Peyer's patch (tissue), 4 donors: ENCODE measurements at places on chromosomes 3 and 15. TPM values are rescaled to one million over a fixed set of nuclear protein-coding genes. Genes with fewer than 3 reads are reported as not detected.
A peak's percentile ranks its signal among the peaks of the same experiment; 100 is the strongest.

The CLEC3B gene
- 47.9 TPM for total RNA-seq

DNA sequence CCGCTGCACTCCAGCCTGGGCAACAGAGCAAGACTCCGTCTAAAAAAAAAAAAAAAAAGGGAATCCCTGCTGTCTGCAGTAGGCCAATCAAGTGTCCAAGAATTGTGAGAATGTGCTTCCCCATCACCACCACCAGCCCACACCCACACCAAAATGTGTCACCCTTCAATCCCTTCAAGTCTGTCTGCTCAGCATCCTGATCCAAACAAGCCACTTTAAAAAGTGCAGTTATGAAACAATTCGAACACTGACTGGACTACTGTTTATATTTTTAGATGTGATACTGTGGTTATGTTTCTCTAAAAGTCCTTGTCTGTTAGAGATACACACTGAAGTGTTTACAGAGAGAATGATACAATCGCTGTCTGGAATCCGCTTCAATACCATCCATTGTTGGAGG, 78.1 kb upstream of the CGNL1 start:
- H3K4me3 ChIP-seq, result no peak overlapping the region
- H3K4me1 ChIP-seq, result peaks cover 5% of the 10 kb centered on the region
- H3K36me3 ChIP-seq, result no peaks in the 10 kb centered on the region
- no peaks in the 10 kb centered on the region for H3K27me3 ChIP-seq

DNA sequence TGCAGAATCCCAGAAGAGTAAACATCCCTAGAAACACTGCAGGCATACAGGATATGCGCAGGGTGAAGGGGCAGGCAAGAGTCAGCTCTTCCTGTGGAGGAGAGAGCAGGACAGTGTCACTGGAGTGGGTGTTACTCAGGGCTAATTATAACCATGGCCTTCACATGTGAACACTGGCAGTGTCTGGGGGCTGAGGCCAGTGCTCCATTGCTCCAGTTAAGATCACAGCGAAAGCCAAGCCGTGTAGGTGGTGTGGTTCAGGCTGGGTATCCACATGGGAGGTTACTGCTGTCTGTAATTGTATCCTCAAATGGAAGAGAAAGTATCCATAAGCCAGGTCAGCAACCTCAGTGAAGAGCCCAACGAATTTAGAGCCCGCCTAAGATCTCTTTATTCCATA, 84.6 kb downstream of the MESD start:
- H3K27me3 ChIP-seq, result no peaks in the 10 kb centered on the region
- DNase-seq, result no peak
- H3K4me1 ChIP-seq, result no peaks in the 10 kb centered on the region
- H3K36me3 ChIP-seq, result no peaks in the 10 kb centered on the region

GRCh38 chr15:81301815-81302399, 22.0 kb downstream of the STARD5 start:
- H3K27ac ChIP-seq, result peak overlapping the region; percentile 51
- H3K4me3 ChIP-seq, result no peak overlapping the region
- no peaks in the 10 kb centered on the region for H3K27me3 ChIP-seq
- no peaks in the 10 kb centered on the region for H3K36me3 ChIP-seq

DNA sequence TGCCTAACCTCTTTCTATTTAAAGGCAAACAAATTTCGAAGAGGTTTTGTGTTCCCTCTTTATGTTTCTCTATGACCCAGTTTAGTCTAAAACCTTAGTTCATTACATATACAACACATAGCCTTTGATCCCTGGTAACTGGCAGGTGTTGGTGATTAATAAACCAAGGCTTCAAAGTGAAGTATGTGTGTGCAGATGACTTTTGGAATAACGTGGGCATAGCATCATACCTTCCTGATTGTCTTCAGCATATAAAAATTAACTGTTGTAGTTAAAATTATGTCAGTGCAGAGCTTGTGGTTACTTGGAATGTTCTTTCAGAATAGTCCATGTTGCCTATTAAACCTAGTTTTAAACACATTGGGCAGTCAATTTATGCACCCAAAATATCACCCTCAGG, 608.3 kb downstream of the ROBO2 start:
- H3K27ac ChIP-seq, result no peak overlapping the region
- H3K4me3 ChIP-seq, result no peak overlapping the region
- no peaks in the 10 kb centered on the region for H3K4me1 ChIP-seq
- DNase-seq, result no peak

GRCh38 chr3:113744941-113745755, 901 bp downstream of the NAA50 start:
- H3K4me1 ChIP-seq, result no peaks in the 10 kb centered on the region
- H3K36me3 ChIP-seq, result no peaks in the 10 kb centered on the region
- H3K4me3 ChIP-seq, result peak overlapping the region; percentile 85

- H3K4me1 ChIP-seq, result no peaks in the 10 kb centered on the region
- DNase-seq, result no peak
- H3K4me3 ChIP-seq, result no peak overlapping the region
- H3K36me3 ChIP-seq, result no peaks in the 10 kb centered on the region
- no peak overlapping the region for H3K27ac ChIP-seq
Observed at GRCh38 chr3:102233881-102234280, 200.9 kb upstream of the ZPLD1 start.

GRCh38 chr3:134611516-134611915, 39.3 kb downstream of the KY start:
- DNase-seq, result no peak
- H3K4me1 ChIP-seq, result no peaks in the 10 kb centered on the region
- H3K36me3 ChIP-seq, result no peaks in the 10 kb centered on the region
- H3K27ac ChIP-seq, result no peak overlapping the region
- H3K27me3 ChIP-seq, result no peaks in the 10 kb centered on the region
- H3K4me3 ChIP-seq, result no peak overlapping the region

DNA sequence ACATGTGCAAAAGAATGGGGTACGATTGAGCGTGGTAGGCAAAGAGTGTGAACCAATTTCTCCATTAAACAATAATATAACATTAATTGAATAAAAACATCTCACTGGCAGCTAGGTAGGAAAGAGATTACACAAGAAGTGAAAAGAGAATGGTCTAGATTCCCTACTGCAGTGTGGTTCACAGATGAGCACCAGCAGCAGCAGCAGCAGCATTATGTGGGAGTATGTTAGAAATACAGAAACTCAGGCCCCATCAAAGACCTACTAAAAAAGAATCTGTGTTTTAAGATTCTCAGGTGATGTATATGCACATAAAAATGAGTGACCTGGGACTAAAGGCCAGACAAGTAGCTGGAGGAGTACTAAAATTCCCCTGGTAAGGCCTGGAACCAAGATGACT, 118.2 kb downstream of the ADAM10 start:
- H3K27me3 ChIP-seq, result no peaks in the 10 kb centered on the region
- H3K4me1 ChIP-seq, result peaks cover 14% of the 10 kb centered on the region
- DNase-seq, result no peak
